ENCODE measurements at places on chromosomes 2 and 18.

DNA sequence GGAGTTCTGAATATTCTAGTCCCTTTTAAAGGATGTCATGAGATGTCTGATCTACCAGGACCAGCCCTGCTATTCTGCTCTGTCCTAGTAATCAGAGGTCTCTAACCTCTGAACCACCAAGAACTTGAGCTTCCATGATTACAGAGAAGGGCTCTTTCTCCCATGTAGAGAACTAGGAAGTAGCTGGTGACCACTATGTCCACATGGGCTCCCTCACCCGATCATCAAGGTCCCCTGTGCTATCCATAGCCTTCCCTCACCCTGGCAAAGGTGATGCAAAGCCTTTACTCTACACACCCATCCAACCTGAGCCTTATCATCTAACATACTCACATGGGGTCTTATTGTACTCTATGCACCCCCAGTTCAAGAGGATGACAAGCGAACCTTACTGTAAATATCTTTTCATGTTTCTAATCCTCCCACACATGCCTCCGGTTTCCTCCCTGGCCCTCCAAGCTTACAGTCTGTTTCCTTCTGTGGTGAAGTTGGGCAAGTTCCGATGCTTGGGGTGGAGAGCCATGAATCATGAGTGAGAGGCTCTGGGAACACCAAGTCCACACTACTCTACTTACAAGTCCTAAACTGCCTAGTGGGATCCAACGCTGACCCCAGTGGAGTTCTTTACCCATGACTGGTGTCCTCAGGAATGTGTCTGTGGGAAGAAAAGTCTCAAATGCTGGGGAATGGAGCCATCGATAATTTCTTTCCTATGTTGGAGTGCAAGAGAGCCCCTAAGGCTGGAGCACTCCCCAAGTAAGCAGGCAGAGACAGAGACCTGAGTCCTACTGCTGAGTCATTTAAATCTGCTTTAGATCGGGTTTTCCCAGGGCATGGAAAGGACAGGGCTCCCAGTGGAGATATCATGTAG is 73.3 kb upstream of the KLF7 start:
- DNase-seq, result no peak

- DNase-seq, result no peak
Observed at GRCh38 chr2:152421521-152422370, 86.8 kb downstream of the FMNL2 start.

DNA sequence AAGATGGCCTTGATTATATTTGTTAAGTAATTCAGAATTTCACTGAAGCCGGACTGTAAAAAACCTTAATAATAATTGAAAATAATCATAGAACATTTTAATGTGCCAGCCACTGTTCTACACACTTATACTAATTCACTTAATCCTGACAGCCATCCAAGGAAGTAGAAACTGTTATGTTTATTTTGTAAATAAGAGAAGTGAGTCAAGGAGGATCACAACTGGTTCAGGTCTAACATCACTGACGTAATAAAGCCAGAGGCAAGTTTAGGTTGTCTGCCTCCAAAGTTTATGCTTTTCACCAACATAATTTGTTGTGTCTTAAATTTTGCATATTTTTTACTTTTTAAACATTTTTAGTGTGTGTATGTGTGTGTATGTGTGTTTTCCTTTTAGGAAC is 436.1 kb downstream of the LRRTM4 start:
- no peak for DNase-seq

GRCh38 chr2:188291142-188291616 is 495 bp upstream of the GULP1 start:
- no peak for DNase-seq

- DNase-seq, result no peak
Observed at GRCh38 chr2:237433920-237434676, 20.1 kb upstream of the COL6A3 start.

All from glutamatergic neuron (in vitro differentiated cells).